ENCODE measurements at places on chromosomes 1 and 21.

DNA sequence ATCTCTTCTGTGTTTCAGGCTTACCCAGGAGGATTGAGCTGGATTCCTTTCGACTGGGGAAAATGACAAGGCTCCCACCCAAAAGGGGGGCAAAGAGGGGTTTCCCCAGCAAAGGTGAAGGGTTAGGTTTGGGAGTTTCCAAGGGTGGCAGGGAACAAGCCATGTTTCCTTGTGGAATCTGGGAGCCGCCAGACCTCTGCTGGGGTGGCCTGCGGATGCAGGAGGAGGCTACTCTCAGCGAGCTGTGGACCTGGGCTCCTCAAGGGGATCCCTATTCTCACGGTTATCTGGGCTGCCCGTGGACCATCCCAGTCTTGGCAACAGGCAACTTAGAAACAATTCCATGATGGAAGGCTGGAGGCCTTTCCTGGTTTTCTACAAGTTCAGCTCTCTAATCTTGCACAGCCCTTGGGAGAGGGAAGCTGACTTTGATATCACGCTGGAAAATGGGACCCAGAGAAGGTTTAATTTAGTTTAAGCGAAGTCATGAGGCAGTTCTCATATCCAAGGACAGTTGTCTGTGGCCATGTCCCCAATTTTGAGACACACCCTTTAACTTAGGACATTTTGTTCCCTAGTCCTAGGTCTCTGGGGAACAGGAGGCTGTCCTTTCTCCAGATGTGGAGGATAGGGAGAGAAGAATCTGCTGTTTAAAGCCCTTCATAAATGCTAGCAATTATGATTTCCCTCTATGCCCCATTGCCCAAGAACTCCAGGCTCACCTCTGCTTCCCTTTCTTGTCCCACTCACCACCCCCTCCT is 24.7 kb upstream of the STUM start:
- no peak for DNase-seq

- no peak for DNase-seq
Measured at GRCh38 chr1:202615501-202616354, 94.5 kb downstream of the SYT2 start.

GRCh38 chr1:208781391-208782045 is 537.3 kb upstream of the PLXNA2 start:
- DNase-seq, result peak; percentile 32

DNA sequence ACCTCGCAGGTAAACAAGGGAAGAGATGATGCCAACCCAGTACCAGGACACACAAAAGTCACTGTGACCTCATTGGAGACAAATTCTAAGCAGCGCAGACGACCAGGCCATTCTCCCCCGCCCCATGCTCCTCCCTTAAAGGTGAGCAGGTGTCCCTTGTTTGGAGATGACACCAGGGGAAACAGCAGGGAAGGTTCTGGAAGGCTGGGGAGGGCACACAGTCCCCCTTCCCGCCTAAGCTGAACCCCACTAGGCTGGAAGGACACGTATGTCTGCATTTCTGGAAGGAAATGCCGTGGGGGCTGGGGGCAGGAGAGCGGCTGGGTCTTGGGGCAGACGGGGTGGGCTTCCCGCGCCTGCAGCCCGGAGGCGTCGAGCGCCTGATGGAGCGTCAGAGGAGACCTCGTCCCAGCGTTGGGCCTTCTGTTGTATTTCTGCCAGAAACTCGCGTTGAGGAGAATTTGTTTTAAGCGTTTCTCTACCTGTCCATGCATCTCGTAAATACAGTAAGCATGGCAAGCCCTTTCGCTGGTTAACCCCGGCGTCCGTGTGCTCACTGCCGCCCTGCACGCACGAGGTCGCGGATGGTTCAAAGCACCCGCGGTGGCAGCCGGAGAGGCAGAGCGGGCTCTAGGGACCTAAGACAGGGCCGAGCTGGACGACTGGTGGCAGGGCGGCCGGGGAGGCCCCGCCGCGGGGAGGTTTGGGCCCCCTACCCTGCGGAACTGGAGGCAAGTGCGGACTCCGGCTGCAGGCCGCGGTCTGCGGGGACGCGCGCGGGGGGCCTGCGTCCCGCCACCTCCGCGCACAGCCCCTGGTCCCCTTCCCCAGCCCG is 1.2 kb upstream of the LHX4 start:
- DNase-seq, result no peak

- no peak for DNase-seq
Measured at GRCh38 chr1:64598100-64598571, 128.2 kb downstream of the CACHD1 start.

All from NCI-H1105 (cell line).